ENCODE measurements at places on chromosomes 7 and 10. TPM values are rescaled to one million over a fixed set of nuclear protein-coding genes. Genes with fewer than 3 reads are reported as not detected.

SPAM1 gene
- not detected for total RNA-seq

TMEM184A gene
- total RNA-seq: not detected

VIM gene
- total RNA-seq: 1,242 TPM

RAB11FIP2 gene
- total RNA-seq: 46.5 TPM

KIAA1217 gene
- 12.9 TPM for total RNA-seq

ACTL6B gene
- total RNA-seq: not detected

HIF1AN gene
- total RNA-seq: 13.6 TPM

NRG3 gene
- total RNA-seq: under 0.01 TPM

AKR1C3 gene
- 22.0 TPM for total RNA-seq

CYP2W1 gene
- total RNA-seq: 0.66 TPM
